ENCODE measurements at places on chromosomes 3 and 15.

DNA sequence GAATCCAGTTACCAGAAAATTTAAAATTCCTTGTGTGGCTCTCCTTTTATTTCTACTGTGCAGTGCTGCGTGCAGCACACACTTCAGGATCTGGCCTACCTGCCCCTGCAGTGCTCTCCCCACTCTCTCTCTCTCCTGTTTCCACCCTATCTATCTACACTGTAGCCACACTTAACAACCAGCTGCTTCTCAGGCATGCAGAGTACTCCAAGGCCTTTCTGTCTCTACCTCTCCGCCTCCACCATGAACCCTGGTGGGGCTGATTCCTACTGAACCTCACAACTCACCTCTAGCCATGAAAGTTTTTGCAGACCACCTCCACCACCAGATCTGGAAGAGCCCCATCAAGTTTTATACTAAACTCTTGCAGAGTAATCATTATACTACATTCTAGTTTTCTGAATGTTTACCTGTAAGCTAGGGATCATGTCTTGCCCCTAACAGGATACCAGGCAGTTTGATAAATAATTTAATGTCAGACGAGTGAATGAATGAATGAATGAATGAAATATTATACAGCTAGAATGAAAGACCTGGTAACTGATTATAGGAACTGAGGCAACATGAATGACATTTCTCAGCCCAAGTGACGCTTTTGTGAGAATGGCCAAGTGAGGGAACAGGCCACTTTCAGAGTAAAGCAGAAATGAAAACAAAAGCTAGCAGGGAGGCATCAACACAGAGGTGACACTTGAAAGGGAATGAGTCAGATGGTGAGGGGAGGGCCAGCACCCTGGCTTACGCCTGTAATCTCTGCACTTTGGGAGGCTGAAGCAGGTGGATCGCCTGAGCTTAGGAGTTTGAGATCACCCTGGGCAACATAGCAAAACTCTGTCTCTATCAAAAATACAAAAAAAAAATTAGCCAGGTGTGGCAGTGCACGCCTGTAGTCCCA is 363.5 kb downstream of the FOXP1 start:
- no peaks in the 10 kb centered on the region for H3K27me3 ChIP-seq
- H3K4me3 ChIP-seq = no peak overlapping the region
- no peak for DNase-seq

DNA sequence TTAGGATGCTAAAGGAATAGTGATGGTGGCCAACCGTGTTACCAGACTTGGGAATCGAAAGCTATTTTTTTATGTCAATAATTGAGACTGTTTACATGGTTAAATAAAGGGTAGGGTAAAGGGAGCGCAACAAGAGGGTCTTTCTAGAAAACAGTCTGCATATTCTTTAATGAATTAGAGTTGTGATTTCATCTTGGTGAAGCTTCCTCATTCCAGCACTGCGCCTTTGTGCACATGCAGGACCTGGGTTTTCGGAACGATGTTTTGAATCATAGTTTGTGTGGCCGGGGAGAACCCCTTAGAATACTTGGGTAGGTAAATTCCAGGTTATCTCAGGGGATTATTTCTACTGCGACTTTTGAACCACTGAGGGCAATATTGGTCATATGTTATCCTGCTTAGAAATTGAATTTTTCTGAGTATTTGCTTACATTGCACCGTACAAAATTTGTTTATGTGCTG is 1.3 kb downstream of the PIK3CA start:
- H3K27ac ChIP-seq = peak overlapping the region; percentile 68
- no peak for DNase-seq
- H3K4me3 ChIP-seq = peak overlapping the region; percentile 85
- peaks cover 20% of the 10 kb centered on the region for H3K4me1 ChIP-seq
- H3K27me3 ChIP-seq = no peaks in the 10 kb centered on the region
- H3K36me3 ChIP-seq = no peaks in the 10 kb centered on the region

- DNase-seq = no peak
- H3K36me3 ChIP-seq = no peaks in the 10 kb centered on the region
- no peak overlapping the region for H3K4me3 ChIP-seq
- H3K27ac ChIP-seq = no peak overlapping the region
Measured at GRCh38 chr3:12818773-12819172, 22.3 kb downstream of the CAND2 start.

DNA sequence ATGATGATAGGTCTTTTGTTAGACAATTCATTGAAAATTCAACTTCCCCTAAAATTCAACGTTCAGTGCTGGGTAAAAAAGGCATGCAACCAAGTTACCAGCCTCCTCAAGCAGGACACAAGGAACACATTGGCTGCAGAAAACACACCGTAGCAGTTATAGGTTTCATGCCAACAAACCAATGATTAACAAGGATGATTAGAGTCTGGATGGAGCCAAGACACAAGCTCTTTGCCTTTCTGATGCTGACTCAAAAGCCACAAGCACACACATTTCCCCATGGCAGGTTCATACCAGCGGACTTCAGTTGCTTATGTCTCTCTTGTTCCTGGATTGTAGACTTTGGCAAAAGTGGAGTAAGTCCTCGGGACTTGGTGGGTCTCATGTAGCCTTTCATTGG is 105.8 kb downstream of the DHX30 start:
- DNase-seq = no peak
- H3K27me3 ChIP-seq = no peaks in the 10 kb centered on the region
- no peaks in the 10 kb centered on the region for H3K36me3 ChIP-seq
- H3K27ac ChIP-seq = no peak overlapping the region
- H3K4me3 ChIP-seq = no peak overlapping the region
- peaks cover 20% of the 10 kb centered on the region for H3K4me1 ChIP-seq

- peaks cover 20% of the 10 kb centered on the region for H3K36me3 ChIP-seq
- peaks cover 18% of the 10 kb centered on the region for H3K4me1 ChIP-seq
- H3K4me3 ChIP-seq = no peak overlapping the region
- no peak for DNase-seq
- H3K27me3 ChIP-seq = no peaks in the 10 kb centered on the region
Measured at GRCh38 chr3:122508135-122508914, 6.4 kb downstream of the KPNA1 start.

- H3K4me1 ChIP-seq = peaks cover 8% of the 10 kb centered on the region
- peak; percentile 51 for DNase-seq
- no peaks in the 10 kb centered on the region for H3K27me3 ChIP-seq
- no peak overlapping the region for H3K27ac ChIP-seq
Measured at GRCh38 chr3:100865442-100865841, 127.8 kb downstream of the ABI3BP start.

DNA sequence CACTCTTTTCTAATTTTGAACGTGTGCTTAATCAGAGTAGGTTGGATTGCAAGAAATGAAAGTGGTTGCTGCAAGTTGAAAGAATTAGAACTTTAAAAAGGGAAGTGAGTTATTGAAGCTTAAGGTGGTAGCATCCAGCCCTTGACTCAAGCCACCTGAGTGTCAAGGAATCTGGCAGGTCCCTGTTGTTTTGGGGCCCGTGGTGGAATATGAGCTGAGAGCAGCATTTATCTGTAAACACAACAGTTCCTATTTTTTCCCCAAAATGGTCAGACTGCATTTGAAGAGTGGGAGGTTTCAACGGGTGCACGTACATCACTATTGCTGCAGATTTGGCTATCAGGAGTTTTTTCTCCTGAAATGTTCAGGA is 1.7 kb downstream of the ITPR1 start:
- H3K4me3 ChIP-seq = no peak overlapping the region
- no peaks in the 10 kb centered on the region for H3K27me3 ChIP-seq
- peaks cover 4% of the 10 kb centered on the region for H3K4me1 ChIP-seq
- no peak for DNase-seq
- H3K36me3 ChIP-seq = no peaks in the 10 kb centered on the region

DNA sequence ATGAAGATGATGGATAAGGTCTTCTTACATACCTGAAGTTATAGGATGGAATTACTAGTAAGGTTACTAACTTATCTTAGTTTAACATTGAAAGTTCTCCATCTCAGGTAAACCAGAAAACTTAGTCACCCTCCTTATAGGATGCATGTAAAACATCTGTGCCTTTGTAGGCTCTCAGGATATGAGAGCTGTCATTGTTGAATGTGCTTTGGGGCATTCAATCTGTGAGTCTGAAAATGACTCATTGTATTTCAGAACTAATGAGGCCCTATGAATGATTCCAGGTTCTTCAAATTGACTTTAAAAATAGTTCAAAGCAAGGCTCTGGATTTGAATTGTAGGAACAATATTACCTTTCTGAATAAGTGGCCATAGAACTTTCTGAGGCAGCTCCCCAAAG is 237.7 kb upstream of the AZI2 start:
- H3K27ac ChIP-seq = no peak overlapping the region
- H3K27me3 ChIP-seq = no peaks in the 10 kb centered on the region
- H3K36me3 ChIP-seq = no peaks in the 10 kb centered on the region

DNA sequence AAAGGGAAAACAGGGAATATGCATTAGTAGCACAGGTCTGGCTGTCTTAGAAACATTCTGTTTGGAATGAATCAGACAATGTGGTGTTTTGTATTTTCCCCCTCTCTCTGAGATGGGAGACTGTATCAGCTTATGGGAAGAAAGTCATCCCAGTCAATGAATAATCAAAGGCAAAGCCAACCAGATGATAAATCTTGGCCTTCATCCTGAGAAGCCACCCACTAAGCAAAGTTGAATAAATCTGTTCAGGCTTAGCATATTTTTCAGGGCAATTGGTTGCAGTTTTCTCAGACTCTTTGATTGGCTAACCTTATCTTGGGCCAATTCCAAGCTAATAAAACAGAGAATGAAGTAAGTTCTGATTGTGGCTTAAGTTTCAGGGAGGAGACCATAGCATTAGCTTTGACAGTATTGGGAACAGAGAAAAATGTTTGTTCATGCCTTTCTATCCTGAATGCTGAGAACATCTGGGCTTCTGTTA is 63.6 kb upstream of the ARL8B start:
- no peaks in the 10 kb centered on the region for H3K36me3 ChIP-seq
- DNase-seq = peak; percentile 44
- no peaks in the 10 kb centered on the region for H3K27me3 ChIP-seq
- H3K4me3 ChIP-seq = no peak overlapping the region
- H3K27ac ChIP-seq = no peak overlapping the region
- H3K4me1 ChIP-seq = no peaks in the 10 kb centered on the region

DNA sequence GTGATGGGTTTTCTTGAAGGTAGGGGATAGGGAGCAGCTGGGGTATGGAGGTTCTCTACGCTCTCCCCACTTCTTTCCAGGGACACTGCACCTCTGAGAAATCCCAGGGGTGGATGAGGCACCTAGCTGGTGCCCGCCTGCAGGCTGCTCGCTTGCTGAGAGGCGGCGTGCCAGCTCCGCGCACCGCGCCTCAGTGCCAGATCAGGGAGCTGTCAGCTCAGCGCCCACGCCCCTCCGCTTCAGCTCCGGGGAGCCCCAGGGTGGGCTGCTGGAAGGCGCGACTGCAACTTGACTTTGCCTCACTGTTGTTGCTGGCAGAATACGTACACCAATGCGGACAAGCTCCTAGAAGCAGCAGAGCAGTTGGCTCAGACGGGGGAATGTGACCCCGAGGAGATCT is 345.7 kb upstream of the UMPS start:
- H3K36me3 ChIP-seq = no peaks in the 10 kb centered on the region
- H3K4me3 ChIP-seq = no peak overlapping the region
- H3K27me3 ChIP-seq = peaks cover 58% of the 10 kb centered on the region
- H3K27ac ChIP-seq = no peak overlapping the region

- peaks cover 22% of the 10 kb centered on the region for H3K4me1 ChIP-seq
- no peaks in the 10 kb centered on the region for H3K36me3 ChIP-seq
- no peak overlapping the region for H3K27ac ChIP-seq
- no peak for DNase-seq
Measured at GRCh38 chr3:150733373-150733935, 29.5 kb downstream of the SIAH2 start.

DNA sequence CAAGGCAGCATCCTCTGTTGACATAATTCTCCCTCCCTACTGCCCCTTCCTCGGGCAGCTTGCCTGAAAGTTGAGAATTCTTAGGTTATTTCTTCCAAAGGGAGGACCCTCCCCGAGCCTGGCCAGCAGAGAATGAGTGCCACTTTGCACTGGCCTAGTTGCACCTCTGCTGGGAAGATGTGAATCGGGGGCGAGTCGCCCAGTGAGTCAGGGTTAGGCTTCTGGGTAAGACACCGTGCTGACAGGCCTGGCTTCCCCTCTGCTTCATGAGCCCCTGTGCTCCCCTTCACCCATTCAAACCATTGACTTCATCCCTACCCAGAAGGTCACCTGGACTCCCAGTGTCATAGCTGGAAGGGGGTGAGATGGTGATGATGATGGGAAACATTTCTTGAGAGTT is 82.3 kb downstream of the AAGAB start:
- no peak for DNase-seq
- H3K27me3 ChIP-seq = no peaks in the 10 kb centered on the region
- H3K27ac ChIP-seq = peak overlapping the region; percentile 85
- peaks cover 20% of the 10 kb centered on the region for H3K36me3 ChIP-seq

DNA sequence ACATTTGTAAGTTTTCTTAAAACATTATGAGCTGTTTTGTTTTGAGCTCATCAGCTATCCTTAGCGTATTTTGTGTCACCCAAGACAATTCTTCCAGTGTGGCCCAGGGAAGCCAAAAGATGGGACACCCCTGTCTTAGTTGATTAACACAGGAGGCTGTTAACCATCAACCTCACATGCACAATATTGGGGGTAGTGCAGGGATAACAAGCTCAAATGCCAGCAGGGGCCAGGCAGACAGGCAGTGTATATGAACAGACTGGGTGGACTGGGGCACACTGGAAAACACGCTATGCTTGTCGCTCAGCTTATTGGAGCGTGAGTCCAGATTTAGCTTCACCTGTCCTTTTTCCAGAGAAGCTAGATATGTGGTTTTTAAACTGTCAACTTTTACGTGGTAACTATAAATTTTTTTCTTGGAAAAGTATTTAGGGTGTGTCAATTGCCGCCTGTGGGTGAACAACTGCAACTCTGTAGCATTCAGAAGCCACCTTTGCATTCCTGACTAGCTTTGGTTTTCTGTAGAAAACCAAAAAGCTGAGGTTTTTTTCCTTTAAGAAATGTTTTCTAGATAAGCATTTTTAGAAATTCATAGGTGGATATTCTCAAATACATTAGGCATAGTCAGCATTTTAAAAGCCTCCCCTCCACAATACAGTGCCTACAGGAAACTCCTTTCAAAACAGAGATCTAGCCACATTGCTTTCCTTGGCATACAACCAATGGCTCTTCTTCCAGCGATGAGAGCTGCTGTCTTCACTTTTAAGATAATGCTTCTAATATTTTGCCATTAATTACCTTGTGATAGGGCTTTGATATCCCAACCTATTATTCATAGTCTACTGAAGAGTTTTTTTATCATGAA is 14.6 kb downstream of the PSMD6 start:
- peaks cover 35% of the 10 kb centered on the region for H3K36me3 ChIP-seq
- DNase-seq = no peak
- H3K4me1 ChIP-seq = no peaks in the 10 kb centered on the region
- H3K4me3 ChIP-seq = no peak overlapping the region

All from PC-9 (cell line).